ENCODE measurements at places on chromosomes 3 and 15.

- DNase-seq = no peak
Observed at GRCh38 chr3:184395320-184395660, 15.4 kb downstream of the CHRD start.

DNA sequence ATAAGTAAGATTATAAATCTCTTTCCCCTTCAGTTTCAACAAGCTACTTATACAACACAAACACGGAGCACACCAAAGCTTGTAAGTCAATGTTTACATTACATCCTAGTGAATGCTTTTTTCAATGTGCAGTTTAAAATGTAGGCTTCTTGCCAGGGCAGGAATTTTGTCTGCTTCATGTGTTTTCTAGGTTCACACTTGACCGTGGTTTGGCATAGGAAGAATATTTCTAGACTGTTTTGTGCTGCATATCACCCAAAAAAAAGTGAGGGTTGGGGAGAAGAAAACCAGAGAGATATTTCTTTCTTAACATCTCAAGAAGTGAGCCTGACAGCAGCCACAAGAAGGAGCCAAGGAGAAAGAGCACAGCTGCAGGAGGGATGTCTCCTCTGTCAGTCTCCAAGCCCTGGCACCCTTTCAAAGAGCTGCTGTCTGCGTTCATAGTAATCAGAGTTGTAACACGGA, 255.8 kb downstream of the MEIS2 start:
- no peak for DNase-seq

DNA sequence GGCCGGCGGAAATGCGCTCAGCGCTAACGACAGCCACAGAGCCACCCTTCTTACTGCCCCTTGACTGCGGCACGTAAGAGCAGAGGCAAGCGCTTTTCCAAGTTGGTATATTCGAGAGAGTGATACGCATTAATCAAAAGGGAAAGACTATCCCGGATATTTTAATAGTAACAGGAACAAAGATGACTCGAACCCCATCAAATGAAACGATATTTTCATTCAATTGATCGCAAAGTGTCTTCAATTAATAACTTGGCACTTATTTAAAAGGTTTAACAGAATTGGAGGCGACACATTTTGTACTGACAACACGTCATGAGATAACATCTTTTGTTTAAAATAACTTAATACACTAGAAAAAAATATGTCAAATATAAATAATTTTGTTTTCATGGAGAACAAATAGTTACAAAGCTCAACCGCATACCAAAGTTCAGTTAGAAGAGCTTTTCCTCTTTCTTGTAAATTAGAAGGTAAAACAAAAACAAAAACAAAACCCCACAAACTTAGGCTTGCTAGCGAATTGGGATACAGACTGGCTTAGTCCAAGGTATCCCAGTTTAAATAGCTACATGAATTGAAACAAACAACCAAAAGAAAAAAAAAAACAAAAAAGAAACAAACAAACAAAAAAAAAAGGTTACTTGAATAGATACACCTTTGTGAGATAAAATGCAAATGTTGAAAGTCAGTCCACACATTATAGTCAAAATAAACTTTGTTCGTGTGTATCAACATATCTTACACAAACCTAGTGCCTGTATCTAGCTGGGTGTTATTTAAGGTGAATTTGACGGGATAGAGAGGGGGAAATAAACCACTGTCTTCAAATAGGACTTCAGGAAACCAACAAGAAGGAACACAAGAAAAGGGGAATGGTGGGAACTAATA, 10.2 kb downstream of the SHOX2 start:
- no peak for DNase-seq

DNA sequence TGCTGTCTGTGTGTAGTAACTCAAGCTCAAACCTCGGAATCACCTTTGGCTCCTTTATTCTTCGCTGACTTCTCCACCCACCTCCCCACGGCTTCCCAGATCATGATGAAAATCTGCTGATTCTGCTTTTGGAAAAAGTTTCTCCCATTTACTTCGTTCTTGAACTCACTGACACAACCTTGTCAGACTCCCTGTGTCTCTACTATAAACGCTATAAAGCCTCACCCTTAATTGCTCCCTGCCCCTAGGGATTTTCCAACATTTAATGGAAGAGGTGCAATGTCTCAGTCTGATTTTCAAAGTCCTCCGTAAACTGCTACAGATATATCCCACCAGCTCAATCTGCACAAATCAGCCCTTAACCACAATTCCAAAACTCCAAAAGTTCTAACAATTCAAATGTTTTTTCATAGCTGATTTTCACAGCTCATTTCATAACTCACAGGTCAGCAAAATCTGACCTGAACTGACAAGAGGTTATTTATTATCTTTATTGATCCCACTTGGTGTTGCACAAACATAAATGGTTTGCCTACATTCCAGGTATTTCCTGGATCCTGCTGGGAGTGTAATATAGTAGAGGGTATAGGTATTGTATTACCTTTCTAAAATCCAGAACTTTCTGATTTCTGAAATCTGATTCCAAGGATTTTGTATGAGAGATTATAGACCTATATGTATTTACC, 129.4 kb downstream of the PLD1 start:
- DNase-seq = no peak

DNA sequence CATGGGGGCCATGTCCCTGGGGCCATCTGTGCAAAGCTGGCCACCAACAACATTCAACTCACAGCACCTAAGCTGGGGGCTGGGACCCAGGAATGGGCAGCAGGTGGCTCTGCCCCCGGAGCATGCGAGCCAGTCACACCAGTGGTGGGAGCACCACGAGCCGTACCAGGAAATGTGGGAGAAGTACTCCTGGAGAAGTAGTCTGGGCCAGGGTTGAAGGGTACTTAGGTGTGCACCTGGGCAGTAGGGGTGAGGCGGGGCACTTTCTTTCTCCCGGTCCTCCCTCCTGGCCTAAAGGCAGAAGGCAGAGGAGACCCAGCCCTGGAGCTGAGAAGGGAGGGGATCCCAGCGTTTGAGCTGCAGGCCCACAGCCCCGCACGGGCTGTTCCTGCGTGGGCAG, 94.2 kb downstream of the PLXNA1 start:
- no peak for DNase-seq

GRCh38 chr3:156811089-156811862, 14.9 kb upstream of the LEKR1 start:
- DNase-seq = no peak

- DNase-seq = no peak
Observed at GRCh38 chr3:45992133-45992729, 3.4 kb downstream of the FYCO1 start.

GRCh38 chr3:5282703-5283102, 95.2 kb downstream of the EDEM1 start:
- DNase-seq = no peak

GRCh38 chr15:40796041-40796440, 10.8 kb upstream of the ZFYVE19 start:
- DNase-seq = no peak

- no peak for DNase-seq
Observed at GRCh38 chr3:126342211-126342610, 15.0 kb downstream of the KLF15 start.

DNA sequence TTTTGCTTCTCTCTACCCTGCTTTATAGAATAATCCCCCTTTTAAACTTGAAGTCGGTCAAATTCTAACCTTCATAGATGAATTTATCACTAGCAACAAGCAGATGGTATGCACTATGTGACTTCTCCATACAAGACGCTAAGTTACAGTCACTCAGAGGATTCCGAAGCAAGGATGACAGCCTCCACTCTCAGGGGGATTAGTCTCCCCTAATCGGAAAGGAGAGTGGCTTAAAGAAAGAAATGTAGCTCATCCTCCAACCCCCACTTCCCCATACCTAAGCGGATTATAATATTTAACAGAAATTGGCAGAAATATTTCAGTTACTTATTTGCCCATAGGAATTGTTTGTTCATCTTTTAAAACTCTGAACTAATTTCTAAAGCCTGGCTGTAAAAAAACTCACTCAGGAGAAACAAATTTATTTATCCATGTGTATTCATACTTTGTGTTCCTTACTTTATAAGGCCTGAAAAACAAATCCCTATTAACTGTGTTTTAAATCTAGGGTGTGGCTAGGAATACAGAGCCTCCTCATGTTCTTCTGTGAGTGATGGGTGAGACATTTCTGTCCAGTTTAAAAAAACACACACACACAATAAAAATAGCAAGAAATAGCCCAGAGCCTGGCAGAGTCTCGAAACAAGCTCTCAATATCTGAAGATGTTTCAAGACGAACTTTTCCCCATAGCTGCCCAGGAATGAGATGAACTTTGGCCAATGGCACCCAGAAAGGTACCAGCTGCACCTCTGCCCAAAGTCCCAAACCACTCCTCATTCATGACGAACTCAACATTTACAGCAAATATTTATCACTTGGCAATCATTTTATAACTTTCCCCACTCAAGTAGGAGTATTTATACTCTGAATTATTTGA, 18.7 kb downstream of the SIAH2 start:
- DNase-seq = no peak

DNA sequence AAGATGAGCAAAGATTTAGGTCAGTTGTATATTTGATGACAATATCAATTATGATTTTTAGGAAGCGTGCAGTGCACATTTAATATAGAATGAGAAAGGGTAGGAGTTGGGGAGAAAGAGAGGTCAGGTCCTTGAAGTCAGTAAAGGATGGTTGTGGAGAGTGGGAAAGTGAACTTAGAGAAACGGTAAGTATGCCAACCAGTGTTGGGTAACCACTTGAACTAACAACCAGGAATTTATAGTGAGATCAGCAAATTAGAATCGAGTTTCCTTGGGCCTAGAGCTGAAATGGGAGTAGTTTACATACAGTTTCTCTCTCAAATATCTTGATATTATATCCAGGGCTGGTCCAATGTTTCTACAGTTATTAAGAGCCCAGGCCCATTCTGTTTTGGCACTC, 188.5 kb upstream of the RBMS3 start:
- DNase-seq = no peak

DNA sequence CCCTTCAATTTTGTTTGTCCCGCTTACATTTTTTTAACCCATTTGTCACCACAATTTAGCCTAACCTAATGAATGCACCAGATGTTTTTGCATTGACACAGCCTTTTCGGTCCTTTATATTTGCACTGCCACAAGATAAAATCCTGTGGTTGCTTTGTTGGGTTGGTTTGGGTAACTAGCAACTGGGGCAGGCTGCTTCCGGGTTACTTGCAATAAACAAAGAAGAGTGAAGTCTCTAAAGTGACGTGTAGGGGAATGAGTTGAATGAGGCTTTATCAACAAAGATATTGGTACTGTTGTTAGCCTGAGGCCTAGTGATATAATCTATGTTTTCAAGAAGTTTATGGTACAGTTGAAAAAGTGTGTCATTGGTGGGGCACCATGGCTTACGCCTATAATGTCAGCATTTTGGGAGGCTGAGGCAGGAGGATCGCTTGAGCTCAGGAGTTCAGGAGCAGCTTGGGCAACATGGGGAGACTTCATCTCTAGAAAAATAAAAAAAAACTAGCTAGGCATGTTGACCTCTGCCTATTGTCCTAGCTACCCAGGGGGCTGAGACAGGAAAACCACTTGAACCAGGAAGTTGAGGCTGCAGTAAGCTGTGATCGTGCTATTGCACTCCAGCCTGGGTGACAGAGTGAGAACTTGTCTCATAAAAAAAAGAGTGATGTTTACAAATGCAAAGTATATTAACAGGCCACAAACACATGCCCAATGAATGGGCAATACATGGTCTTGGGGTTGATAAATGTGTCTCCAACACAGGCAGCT, 121.8 kb downstream of the OXSM start:
- no peak for DNase-seq

DNA sequence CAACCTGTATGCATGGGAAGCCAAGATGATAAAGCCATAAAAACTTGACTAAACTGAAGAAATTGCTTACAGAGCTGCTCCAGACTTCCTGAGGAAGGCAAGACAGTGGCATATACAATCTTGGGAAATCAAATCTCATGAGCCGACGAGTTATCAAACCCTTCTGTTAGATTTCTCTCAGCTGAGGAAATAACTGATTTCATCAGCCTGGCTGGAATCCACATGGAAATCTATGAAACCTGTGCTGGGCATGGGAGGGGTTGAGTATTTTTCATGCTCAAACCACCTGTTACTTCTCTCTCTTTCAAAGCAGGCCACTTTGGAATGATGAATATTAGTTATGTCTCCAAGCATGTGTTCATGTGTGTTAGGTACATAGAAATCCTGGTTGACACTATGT, 727.7 kb downstream of the FHIT start:
- DNase-seq = no peak

GRCh38 chr3:61450866-61451265, 110.5 kb upstream of the PTPRG start:
- no peak for DNase-seq

GRCh38 chr3:106566277-106566676, 697.5 kb upstream of the CBLB start:
- no peak for DNase-seq

GRCh38 chr3:156727519-156728205, 53.3 kb downstream of the TIPARP start:
- no peak for DNase-seq

DNA sequence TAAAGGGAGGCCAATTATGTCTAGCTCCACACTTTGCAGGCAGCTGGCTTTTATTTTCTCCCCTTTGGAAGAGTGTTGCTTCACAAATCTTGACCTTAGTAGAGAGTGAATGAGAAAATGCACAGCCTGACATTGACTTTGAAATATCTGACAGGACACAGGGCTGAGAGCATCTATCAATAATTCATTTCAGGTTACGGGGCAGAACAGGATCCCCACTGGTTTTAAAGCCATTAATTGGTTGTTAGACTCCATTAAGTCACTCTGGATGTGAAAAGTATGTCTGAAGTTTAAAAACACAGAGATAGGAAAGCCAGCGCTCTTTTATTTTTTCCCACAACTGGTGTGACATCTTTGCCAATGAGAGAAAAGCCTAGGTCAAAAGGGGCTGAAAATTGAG, 251.9 kb upstream of the TMC3 start:
- no peak for DNase-seq

- no peak for DNase-seq
Observed at GRCh38 chr15:65363306-65363705, 14.5 kb downstream of the IGDCC3 start.

- DNase-seq = no peak
Observed at GRCh38 chr3:13307041-13307440, 113.1 kb downstream of the NUP210 start.

GRCh38 chr3:98504539-98504938, 7.1 kb downstream of the OR5K2 start:
- DNase-seq = no peak

DNA sequence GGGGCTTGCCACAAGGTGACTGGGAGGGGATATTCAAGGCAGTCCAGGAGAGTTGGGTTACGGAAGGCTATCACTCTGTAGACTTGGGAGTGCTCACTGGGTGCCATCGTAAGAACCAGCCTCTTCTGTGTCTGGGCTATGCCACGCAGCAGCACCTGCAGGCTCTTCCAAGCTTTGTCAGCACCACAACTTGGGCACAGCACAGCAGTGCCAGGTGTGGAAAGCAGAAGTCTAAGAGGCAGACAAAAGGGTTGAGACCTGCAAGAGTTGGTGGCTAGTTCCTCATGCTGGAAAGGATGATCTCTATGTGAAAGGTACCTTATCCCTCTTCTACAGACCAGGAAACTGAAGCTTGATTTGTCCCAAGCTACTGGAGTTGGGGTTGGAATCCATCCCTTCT, 15.8 kb downstream of the CX3CR1 start:
- DNase-seq = no peak

GRCh38 chr15:101554115-101554915, 64.8 kb upstream of the PCSK6 start:
- DNase-seq = no peak

GRCh38 chr15:59299929-59300617, 72.6 kb downstream of the MYO1E start:
- DNase-seq = no peak
